ENCODE measurements at places on chromosomes 2 and 18.

DNA sequence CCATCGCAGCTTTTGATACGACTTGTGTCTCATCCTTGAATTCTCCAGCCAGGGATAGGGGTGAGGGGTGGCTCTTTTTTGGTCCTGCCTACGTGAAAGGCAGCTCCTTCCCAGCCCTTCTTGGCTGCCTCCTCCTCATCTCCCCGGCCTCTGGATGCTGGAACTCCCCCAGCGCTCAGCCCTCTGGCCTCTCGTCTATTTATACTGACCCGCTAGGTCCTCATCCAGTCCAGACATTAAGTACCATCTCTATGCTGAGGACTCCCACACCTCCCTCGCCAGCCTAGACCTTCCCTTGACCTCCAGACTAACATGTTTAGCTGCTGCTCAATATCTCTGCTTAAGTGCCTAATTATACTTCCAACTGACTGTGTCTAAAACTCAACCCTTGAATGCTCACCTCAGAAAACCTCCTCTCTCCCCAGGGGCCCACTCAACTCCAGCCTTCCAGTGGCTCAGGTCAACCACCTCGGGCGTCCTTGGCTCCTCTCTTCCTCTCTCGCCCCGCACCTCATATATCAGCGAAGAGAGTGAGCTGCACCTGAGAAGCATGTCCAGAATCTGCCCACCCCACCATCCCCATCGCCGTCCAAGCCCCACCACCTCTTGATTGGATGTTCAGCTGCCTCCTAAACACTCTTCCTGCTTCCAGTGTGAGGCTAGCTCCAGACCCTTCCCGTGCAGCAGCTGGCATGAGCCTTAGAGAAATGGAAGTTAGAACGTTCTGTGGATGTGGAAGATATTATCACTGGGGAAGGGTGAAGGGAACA, 34.8 kb downstream of the TOGARAM2 start:
- no peak for DNase-seq

DNA sequence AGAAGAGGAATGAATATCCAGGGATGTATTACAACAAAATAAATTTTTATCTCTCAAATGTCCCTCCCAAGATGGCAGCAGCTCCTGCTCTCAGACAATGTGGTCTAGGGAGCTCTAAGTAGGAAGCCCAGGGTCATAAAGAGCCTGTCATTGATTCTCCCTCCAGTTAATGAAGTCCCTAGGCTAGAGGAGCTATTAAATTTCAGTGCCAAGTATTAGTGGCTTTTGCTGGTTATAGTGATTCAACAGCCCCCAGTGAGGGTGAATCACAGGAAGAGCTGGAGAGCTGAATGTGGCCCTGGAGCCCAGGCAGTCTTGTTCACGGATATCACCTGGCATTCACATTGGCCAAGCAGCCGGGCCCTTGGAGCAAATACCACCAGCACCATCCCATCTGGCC, 109.8 kb upstream of the YPEL5 start:
- no peak for DNase-seq

DNA sequence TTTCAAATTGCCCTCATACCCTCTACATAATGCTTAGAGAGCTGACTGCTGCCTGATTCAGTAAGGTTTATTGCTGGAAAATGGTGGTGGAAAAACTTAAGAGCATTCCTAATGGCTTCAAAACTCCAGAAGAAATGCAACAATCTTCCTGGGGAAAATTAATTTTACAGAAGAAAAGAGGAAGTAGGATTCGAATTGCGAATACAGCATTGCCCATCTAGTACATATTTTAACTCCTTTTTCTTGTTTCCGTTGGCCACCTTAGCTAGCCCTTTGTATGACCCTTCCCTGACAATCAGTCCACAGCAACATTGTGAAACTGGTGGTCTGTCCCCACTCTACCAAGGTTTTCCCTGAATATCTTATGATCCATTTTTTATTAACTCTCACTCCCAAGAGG, 224.7 kb downstream of the MTX2 start:
- no peak for DNase-seq

DNA sequence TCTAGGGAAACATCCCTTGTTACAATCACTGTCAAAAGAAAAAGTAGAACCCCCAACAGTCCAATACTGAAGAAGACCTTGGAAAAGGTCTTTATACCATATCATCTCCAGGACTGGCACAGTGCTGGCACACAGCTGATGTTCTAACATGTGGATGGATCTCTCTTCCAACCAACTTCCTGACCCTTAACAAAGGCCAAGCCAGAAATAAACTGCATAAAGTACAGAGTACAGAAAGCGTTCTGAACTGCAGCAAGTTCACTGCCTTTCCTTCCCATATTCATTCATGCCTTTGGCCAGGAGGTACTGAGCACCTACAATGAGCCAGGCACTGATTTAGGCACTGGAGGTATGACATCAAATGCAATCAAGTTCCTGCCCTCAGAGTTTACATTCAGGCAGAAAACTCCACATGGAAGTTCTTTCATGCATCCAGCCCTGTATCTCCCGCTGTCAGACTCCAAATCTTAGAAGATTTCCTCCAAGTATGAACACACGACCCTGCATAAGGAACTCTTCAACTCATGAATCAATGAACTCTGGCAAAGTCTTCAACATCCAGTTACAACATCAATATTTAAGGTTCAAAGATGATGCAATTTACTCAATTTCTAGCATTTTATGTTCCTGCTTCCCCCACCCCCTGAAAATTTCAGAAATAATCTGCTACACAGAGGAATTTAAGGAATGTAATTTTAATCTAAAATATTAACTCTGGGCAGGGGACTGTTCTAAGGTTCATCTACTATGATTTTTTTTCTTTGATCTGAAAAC, 33.8 kb downstream of the ACVR1 start:
- DNase-seq, result no peak

DNA sequence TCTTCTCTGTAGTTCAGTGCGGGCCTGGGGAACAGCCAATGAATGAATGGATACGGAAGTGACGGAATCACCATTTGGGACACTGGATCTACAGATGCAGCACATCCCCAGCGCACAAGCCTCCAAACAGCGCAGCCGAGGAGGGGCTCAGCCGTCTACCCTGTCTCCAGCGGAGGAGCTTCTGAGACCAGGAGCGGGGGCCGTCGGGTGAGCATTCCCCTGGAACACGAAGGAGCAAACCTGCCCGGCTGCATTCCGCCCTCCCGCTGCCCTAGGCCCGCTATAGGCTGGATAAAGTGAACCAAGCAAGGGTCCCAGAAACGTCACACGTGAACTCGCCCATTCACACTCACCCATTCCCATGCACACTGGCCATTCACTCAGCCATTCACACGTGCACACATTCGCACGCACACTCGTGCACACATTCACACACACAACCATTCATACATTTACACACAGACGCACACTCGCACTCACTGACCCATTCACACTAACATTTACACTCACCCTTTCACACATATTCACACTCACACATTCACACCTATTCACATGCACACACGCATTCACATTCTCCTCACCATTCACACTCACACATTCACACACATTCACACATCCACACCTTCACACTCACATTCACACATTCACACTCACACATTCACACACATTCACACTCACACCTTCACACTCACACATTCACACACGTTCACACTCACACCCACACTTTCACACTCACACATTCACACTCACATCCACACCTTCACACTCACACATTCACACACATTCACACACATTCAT, 63.4 kb downstream of the BIN1 start:
- no peak for DNase-seq

- no peak for DNase-seq
Observed at GRCh38 chr2:127589358-127589757, 53.9 kb downstream of the MYO7B start.

DNA sequence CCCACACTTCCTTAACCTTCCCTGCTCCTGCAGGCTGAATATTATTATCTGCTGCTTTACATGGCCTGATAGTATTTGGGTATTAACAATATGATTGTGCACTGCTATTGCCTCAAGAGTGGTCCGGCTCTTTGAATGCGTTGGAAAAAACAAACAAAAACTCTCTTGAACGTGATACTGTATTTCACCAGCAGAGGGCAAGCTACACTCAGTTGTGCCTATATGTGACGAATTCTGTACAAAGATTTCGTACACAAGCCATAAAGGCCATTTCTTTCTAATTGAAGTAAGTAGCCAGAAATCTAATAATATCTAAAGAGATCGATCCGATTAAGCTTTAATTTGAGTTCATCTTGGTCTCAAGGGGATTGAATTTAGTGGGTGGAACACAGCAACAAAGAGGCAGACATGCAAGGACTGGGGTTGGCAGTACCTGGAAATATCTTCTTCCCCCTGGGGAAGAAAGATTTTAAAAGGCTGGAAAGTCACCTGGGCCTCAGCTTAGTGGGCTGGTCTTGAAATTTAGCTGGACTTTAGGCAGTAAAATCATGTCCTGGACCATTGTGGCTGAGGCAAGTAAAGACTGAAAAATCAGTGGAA, 49.3 kb upstream of the RAB6D start:
- DNase-seq, result no peak

DNA sequence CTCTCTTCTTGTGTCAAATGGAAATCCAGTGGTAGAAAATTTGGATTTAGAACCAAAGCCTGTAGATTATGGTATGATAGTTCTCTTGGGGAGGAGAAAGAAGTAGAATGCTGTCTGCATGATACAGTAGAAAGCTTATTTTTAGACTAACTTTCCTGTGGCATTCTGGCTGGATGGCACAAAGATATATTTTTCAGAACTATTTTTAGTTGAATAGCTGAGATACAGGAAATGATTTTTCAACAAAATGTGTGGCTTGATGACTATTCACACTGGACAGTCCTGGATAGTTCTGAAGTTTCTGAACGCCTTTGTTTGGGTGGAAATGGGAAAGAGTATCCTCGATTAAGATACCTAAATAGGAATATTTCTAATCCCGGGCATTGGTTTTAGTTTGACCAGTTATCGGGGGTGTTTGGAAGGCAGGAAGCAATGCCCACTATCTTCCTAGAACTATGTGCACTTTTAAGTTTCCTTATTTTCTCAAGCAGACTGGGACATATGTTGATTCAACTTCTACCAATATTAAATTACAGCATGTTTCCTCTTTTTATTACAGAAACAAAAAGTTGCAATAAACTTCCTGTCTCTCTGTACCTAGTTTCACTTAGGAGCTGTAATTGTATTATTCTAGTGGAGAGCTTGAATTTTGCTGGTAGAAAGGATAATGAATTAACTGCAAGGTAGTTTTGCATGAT, 32.1 kb downstream of the GDF7 start:
- no peak for DNase-seq

DNA sequence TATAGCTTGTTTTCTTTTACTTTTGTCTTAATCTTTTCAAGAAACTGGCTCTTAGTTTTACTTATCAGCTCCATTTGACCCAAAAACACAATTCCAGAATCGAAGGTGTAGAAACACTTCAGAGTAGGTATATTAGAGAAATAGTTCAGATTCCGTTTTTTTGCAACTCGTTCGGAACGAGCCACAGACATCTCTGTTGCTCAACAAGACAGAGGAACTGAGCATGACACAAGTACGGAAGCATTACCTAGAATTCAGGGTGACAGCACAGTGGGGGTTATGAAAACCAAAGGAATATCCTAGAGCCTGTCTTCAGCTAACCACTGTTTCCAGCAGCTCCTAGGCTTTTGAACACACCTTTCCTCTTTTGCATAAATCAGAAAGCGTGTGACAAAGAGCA, 5.0 kb downstream of the HRH4 start:
- DNase-seq, result no peak

DNA sequence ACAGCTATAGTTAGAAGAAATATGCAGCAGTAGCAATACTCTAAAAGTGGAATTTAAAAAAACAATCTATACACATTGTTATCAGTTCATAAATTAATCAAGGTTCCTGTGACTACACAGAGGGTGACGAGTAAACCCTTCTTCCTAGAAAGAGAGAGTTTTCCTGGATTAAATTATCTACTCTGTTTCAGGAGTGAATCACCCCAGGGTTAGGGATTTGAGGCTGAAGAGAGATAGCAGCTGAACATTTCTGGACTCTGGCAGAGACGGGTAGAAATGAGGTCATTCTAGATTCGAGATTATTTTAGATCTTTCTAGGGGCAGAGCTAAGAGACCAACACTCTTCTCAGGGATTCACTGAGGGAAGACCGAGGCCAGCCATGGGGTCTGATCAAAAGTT, 38.8 kb upstream of the PMAIP1 start:
- DNase-seq, result no peak

DNA sequence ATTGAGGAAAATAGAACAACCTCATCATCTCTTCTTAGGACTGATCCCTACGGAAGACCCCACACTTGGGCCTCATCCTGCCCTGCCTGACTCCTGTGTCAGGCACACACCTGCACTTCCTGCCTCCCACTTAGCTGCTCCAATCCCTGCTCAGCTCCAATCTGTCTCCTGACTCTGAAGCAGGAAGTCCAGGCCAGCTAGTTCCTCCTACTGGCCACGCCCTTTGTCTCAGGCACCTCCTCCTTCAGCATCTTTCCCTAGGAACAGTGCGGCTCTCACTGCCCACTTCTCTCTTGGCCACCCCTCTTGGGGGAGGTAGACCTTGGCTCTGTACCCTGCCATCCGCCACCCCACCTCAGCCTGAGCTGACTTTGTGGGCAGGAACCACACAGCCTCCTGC, 135.8 kb downstream of the CELF4 start:
- no peak for DNase-seq

DNA sequence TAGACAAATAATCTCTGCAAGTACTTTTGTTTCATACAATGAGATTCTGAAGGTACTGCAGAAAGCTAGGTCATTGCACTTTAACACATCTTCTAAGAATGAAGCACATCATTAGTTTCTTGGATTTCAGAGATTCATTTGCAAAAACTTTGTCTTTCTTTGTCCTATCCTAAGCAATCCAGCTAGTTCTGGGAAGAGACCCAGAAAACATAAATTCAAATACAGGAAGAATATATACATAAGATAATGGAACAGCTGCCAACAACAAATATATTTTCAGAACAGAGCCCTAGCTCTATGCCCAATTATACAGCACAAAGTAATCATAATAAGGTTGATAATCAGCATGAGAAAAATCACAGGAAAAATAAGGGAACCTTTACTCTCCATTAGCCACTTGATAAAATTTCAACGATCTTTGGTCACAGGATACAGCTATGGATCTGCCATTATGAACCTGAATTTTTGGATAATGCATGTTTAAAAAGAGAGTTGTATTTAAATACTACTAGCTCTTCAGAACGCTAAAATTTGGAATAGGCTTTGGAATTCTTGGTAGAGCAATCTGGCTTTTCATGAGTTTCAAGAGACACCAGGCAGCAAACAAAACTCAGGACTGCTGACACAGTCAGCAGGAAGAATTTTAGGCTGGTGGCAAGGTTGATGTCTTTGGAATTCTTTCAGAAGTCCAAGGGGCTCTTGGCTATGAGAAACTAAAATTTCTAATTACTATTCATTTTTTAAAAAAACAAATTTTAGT, 250.4 kb upstream of the SMIM21 start:
- no peak for DNase-seq

DNA sequence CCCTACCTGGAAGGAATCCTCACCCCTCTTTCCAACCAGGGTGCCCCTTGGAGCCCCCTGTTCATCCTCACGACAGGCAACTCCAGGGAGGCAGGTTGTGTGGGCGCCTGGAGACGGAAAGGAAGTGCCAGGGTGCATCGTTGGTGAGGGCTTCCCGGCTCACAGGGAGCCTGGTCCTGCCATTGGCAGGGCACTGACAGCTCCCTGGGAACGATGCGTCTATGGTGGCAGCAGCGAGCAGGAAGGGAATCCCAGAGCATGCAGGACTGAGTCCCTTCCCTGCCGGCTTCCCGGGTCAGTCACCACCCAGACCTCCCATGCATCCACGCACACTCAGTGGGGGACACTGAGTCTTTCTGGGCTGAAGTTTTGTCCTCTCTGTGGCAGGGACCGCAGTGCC, 117.6 kb downstream of the INHBB start:
- DNase-seq, result no peak

- no peak for DNase-seq
Observed at GRCh38 chr2:38626326-38627035, 23.8 kb upstream of the HNRNPLL start.

GRCh38 chr18:79625195-79625923, 54.2 kb upstream of the CTDP1 start:
- DNase-seq, result no peak

All from BE2C (cell line).